Globus pallidus (tissue), 1 donor: ENCODE measurements at places on chromosomes 6 and 20.
A peak's percentile ranks its signal among the peaks of the same experiment; 100 is the strongest.

DNA sequence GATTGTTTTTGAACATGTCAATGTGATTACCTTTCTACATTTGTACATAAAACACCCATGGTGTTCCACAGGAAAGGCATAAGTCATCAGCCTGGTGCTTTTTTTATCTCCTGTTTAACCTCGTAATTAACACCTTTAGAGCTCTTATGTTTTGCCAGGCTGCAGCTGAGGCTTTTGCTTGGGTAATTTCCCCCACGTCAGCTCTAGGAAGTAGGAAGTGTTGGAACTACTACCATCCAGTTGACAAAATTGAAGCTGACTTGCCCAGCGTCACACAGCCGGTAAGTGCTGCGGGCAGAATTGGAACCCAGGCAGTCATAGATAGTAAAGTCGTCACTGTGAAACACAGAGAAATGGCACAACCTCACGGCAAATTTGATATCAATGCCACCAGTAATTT lies 86.6 kb upstream of the BMP2 start:
- DNase-seq, result no peak

DNA sequence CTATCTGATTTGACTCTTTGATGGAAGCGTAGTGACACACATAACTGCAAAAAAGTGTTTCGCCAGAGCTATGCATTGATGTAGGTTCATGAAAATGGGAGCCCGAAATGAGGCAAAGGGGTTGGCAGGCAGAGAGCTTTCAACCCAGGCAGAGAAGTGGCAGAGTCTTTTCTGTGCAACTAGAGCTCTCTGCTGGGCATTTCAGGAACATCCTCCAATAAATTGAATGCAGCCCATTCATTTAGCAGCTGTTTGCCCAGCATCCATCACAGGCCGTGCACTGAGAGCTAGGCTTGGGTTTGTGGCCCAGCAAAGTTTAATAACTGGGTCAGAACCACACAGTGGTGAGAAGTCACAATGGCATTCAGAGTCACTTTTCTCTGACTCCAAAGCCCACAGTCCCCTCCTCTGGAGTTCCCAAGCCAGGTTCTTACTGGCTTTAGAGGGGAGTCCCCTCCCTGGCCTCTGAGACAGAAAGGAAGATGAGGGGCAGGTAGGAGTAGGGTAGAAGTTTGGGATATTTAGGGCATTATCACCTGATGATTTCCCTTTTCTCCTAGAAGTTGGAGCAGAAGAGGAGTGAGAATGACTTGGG lies 31.8 kb upstream of the ELMO2 start:
- DNase-seq, result peak; percentile 91

DNA sequence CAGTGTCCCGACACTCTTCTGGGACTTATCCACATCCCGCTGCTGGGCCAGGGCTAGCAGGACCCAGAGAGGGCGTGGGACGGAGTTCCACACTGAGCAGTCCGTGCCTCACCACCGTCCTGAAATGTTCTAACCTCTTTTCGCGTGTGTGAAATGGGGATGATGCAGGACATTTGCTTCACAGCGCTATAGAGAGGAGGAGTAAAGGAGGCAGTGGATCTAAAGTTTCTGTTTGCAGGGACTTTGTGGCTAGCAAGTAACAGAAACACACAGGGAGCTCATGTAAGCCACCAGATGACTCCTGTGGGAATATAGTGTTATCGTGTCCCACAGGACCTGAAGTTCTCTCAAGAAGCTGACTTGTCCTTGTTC lies 634 bp downstream of the ITPA start:
- DNase-seq, result no peak

- DNase-seq, result no peak
These were observed 8.2 kb downstream of the SLC17A2 start for GRCh38 chr6:25922301-25922700.

- DNase-seq, result no peak
These were observed 1.0 kb downstream of the SCML4 start for GRCh38 chr6:107823047-107823557.

DNA sequence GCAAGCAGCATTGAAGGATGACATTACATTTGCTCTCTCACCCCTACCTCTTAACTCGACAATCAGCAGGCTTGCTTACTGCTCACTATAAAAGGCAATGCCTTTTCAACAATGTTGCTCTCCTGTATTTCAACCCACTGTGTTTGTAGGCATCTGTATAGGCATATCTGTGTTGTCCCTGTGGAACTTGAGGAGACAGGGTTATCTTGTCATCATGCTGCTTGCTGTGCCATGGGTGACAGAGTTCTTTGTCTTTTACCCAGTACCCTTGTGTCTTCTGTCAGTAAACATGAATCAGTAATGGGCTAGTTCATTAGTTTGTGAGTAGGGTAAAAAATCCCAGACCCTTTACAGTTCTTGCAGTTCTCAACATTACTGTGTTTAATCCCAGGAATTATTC lies 25.2 kb downstream of the PHF3 start:
- peak; percentile 34 for DNase-seq

DNA sequence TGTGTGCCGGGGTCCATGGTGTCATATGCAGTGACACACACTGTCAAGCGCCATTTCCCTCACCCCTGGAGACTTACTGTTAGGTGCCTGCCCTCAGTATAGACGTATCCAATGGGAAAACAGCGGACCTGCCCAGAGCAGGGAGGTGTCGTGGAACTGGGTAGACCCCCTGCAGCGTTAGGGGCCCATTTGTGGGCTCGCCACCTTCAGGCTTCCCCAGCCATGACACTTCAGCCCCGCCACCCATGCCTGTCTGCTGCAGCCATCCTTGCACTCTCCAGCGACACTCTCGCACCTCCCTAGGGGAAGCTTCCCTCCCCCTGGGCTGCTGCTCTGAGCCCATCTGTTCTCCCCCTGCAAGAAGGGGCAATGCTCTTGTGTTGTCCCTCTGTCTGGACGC lies 43.2 kb downstream of the STK35 start:
- no peak for DNase-seq

GRCh38 chr20:45415822-45416637 lies at the start of gene PIGT:
Gene PIGT, plus strand, starts transcription at chr20:45416141. Its CDS starts 16 bp downstream, at chr20:45416157.
- DNase-seq, result peak; percentile 88

DNA sequence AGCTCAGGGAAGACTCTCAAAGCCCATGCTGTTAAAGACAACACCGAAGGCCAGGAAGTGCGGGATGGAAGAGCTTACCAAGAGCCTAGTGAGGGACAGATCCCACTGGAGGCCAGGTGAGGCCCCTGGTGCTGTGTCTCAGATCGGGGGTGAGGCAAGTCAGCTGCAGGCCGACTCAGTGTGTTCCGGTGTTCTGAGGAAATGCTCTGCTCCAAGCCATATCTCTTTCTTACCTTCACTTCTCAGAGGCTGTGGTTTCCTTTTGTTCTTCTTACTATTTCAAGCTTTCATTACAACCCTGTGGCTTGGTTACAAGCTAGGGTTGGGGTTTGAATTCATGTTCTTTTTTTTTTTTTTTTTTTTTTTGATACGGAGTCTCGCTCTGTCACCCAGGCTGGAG lies 114.3 kb upstream of the ZFP64 start:
- DNase-seq, result no peak

DNA sequence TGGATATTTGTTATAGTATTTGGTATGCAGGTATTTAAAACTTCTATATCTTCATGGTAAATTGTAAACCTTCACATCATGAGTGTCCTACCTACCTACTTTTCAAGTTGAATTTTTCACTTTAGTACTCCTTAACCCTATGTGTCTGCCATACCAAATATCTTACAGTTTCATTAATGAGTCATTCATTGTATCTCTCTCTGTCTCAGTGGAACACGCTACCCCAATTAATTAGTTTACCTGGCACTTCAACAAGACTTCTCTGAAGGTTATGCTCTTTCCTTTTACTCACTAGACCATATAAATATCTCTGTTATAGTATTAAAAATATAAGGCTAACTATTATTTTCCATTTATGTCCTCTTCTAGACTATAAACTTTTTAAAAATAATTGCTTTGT lies 123.9 kb upstream of the GJE1 start:
- no peak for DNase-seq

DNA sequence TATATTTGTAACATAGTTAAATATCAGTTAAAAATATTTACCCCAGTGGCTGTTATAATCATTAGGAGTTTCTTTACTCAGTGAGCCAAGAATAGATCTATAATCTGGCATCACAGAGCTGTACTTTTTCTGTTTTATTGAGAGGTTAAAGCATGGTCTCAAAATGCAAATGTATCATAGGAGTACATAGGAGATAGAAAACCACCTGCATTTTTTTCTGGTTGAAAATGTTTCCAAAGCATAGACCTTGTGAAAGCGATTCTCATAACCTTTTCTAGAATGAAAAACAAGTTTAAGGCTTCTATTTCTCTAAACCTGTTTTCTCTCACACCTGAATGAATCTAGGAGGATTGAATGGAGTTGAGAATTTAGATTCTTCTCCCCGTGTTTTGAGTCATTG lies 14.4 kb downstream of the KCNQ5 start:
- DNase-seq, result no peak

GRCh38 chr6:102474041-102474807 lies 1080.7 kb downstream of the GRIK2 start:
- no peak for DNase-seq

DNA sequence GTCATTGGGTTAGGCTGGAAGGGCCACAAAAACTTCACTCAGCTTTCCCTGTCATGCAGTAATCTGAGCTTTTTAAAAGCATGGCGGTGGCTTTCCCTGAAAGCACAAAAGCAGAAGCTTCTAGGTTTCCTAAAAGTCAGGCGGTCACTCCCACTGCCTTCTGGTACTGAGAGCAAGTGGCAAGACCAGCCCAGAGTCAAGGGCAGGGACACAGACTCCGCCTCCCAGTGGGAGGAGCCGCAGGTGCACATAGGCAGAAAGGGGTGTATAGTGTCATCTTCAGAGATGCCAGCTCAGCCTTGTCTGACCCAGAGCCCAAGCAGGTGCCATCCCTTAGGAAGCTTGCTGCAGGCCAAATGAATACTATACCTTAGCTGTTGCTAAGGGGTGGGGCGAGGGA lies 18.0 kb upstream of the PACSIN1 start:
- DNase-seq, result no peak

DNA sequence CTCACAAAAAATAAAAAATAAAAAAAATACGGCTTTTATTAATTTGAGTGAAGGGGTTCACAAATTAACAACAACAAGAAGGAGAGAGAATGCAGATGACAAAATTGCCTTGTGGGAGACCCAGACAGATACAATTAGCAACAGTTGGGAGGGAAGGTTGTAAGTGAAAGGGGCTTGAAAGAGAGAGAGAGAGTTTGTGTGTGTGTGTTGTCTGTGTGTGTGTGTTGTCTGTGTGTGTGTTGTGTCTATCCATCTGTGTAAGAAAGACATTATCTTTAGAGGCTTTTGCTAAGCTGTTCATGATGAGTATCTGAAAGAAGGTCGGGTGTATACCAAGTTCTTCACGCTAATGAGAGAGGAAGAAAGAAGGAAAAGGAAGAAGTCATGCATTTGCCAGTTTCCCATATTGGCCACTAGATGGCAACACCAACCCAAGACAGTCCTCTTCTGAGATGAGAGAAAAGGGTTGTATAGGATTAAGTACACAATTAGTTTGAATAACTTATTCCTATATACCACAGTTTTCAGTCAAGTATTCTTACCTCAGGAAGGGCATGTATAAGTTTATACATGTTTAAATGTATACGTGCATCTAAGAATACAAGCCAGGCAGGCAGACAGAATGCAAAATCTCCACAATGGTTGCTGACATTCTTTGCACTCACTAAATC lies 63.7 kb upstream of the CD2AP start:
- peak; percentile 71 for DNase-seq

DNA sequence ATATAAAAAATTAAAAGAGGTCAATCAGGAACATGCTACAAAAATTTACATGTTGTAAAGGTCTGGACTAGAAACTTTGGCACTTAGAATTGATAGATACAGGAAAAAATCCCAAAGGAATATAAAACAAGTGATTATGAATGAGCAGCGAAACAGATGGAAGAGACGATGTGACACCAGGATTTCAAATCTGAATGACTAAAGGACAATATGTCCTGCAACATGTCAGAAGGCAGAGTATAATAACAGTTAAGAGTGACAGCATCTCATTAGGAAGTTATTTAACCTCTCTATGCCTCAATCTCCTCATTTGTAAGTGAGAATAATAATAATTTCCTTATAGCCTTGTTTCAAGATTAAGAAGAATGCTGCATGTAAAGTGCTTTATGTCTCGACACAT lies 50.3 kb downstream of the FRK start:
- no peak for DNase-seq
